ENCODE measurements at places on chromosomes 5 and 9.

GRCh38 chr5:149682532-149683075, 47.5 kb upstream of the PPARGC1B start:
- DNase-seq, result no peak

- DNase-seq, result no peak
Observed at GRCh38 chr5:66609615-66610014, 13.4 kb downstream of the MAST4 start.

- no peak for DNase-seq
Observed at GRCh38 chr9:104090578-104090977, 3.5 kb upstream of the SMC2 start.

DNA sequence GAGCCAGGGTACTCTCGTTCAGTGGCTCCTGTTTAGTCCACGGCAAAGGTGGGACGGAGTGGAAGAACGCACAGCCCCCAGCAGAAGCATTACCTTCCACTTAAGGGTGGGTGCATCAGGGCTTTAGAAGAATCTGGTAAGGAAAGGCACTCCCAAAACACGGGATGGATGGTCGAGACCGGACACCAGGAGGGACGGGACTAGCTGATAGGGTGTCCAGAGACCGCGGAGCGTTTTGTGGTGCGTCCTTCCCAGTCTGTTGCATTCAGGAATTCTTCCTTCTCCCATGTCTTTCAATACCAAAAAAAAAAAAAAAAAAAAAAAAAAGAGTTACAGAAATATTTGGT, 545 bp upstream of the CTSV start:
- DNase-seq, result peak; percentile 65

DNA sequence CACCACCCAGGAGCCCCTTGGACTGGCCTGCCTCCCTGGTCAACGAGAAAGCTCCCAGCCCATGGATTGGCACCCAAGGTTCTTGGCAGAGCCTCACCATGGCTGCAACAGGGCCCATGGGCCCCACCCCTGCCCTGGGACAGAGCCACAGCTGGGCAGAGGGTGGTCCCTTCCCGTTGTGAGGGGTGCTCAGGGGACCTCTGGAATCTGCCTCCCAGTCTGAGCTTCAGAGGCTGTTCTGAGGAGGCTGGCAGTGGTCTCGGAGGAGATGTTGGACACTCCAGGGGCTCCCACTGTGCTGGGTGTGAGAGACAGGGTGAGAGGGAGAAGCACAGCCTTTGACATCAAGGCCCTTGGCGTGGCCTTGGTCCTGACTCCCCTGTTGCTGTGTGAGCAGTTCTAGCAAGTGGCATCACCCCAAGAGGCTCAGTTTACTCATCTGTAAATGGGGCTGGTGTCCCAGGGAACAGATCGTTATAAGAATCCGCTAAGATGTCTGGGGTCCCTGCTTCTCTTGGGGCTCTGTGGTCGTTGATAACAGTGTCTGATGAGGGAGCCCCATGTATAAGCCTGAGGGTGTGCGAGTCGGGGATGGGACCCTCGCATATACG, 33.0 kb downstream of the LHX3 start:
- DNase-seq, result no peak

GRCh38 chr9:135258461-135258860, 171.0 kb downstream of the OLFM1 start:
- no peak for DNase-seq

GRCh38 chr5:173873306-173873922, 14.7 kb upstream of the CPEB4 start:
- DNase-seq, result no peak

GRCh38 chr5:135867599-135867998, 28.0 kb downstream of the IL9 start:
- DNase-seq, result no peak

GRCh38 chr9:117268847-117269446, 145.9 kb downstream of the ASTN2 start:
- no peak for DNase-seq

DNA sequence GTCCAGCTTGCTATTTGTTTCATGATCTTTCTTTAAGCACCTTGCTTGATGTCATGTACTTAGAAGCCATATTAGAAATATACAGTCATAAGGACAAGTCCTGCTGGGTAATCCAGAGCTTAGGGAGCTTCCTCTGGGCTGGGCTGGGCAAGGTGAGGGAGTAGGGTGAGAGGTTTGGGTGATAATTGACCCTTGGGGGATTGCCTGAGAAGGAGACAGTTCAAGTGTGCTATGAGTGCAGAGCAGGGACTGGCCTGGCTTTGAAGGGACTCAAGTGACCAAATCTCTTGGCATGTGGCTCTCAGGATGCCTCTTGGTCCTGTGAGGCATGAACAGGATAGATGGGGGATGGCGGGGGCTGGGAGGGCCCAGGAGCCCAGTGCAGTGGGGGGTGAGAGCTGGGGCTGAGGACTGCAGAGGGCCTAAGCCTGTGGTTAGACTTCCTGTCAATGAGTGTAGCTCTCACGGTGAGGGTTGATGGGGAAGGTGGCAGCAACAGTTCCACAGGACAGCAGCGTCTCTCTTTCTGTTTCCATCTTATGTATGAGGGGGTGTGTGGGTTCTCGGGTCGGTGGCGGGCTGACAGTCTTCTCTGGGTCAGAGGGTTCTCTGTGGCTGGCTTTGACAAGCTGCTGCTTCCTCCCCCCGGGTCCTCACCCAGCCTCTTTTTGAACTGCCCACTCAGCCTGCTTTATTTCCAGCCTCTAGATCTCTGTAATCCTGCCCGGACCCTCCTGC, 53.5 kb downstream of the RGS3 start:
- DNase-seq, result no peak

DNA sequence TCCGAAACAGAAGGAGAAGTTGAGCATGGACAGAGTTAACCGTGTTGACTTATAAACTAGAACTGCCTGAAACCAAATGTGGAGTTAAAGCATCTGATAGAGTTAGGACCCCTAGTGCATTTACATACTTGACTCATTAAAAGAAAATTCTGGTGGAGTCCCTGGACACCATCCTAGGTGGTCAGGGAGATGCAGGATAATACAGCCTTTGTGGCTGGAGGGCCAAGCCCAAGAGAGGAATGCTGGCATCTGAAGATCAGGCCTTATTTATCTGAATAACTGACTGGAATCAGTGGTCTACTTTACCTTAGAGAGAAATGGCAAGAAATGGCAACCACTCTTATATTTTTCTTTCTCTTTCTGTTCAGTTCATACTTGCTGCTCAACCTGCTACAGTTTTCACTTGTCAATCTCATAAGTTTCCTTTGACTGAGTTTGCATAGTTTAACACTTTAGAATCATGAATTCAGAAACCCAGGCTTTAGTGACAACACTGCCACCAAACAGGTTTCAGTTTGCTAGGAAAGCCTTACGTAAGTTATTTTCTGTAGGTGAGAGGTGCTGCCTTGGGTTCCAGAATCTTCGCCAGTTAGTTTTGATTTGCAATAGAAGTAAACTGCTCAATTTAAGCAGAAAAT, 10.2 kb downstream of the CMYA5 start:
- DNase-seq, result no peak

DNA sequence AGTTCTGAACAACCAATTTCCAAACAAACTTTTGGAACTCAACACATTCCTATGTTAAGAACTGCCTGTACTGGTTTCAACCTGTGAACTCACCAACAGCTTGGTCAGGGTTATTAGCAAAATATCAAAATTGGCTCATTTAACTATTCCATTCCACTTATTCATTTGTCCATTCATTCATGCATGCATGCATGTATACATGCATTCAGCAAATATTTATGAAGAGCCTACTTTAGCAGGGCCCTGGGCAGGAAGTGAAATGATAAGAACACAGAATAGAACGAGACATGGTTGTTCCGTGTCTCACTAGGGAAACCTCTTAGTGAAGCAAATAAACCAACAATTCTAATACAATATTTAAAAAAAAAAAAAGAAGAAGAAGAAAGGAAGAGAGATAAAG, 107.4 kb downstream of the GLIS3 start:
- no peak for DNase-seq

DNA sequence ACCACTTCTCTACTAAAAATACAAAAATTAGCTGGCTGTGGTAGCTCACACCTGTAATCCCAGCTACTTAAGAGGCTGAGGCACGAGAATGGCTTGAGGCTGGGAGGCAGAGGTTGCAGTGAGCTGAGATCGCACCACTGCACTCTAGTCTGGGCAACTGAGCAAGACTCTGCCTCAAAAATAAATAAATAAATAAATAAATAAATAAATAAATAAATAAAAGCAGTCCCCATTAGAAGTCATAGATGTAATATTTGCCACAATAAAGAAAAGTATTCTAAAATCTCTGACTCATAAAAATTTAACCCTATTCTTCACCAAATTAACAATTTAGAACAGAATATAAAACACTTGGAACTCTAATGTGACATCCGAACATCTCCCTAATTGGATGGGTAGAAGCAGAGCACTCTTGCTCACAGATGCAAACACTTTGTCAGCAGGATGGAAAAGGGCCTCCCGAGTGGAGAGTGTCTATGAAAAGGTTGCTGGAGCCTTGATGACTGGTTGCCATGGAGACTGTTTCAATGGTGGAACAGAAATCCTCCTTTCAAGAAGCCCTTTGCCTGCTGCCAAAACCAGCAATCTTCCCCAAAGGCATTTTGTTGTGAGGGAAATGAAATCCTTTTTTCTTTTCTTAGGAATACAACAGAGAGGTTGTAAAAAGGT, 38.9 kb upstream of the TRAF1 start:
- no peak for DNase-seq

- DNase-seq, result no peak
Observed at GRCh38 chr9:36976371-36977030, 57.6 kb downstream of the PAX5 start.

- DNase-seq, result no peak
Observed at GRCh38 chr5:146112476-146112875, 7.1 kb upstream of the PLAC8L1 start.

GRCh38 chr5:121704291-121704690, 147.4 kb upstream of the FTMT start:
- no peak for DNase-seq

- peak; percentile 75 for DNase-seq
Observed at GRCh38 chr9:112112519-112112918, 62.6 kb downstream of the SUSD1 start.

- DNase-seq, result peak; percentile 10
Observed at GRCh38 chr5:140925806-140926442, at the start of gene PCDHAC1. Gene PCDHAC1 (plus strand): TSS chr5:140926299. CDS start chr5:140926893, 594 bp downstream.

DNA sequence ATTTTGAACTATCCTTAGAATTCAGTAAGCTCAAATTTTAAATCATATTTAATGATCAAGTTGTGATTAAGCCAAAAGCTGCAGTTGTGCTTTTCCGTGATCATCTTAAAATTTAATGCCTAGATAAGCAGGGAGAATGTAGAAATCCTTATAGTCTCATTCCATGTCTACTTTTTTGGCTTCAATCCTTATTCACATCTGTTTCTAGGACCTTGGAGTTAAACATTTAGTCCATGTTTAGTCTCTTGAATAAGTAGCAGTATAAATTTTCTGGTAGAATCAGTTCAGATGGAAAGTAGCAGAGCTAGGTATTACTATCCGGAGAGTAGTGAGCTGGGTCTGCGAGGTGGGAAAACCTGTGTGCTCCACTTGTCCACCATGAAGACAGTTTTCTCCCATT, 59.3 kb upstream of the RIOK2 start:
- DNase-seq, result no peak

- no peak for DNase-seq
Observed at GRCh38 chr5:171549274-171549673, 129.8 kb downstream of the FGF18 start.

GRCh38 chr9:1490341-1491232, 440.4 kb downstream of the DMRT2 start:
- DNase-seq, result no peak

DNA sequence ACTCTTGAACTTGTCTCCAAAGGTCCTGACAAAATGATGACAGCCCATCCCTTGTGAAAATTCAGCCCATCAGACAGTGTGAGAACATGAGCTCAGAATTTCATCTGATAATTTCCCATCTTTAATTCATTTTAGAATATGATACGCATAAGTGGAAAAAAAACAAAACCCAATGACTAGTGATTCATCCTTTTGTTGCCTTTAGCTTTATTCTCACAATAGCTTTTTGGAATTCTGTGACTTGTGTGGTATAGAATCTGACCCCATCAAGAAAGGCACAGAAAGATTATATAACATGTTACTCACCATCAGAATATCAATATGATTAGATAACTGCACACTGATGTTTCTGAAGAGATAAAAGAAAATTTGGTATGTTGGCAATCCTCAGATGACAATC, 16.1 kb upstream of the TMED7 start:
- no peak for DNase-seq

- peak; percentile 52 for DNase-seq
Observed at GRCh38 chr9:81499021-81499454, 190.3 kb downstream of the TLE1 start.

DNA sequence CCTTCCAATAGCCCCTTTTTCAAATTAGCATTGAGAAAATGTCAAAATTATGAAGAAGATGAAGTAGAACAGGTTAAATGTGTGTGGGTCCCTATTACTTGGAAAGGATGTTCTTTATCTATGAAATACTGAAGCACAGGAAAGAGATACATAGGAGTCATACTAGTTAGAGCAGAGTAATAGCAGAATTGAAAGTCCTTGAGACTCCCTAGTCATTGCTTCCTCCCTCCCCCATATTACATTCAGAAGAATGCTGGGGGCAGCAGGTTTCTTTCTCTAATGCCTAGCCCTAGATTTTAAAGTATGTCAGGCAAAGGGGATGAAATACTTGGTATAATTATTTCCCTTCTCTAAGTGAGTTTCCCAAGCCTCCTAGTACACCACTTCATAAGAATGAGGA, 4.4 kb downstream of the ZCCHC9 start:
- DNase-seq, result no peak

- DNase-seq, result peak; percentile 34
Observed at GRCh38 chr5:2695200-2695891, 56.1 kb downstream of the IRX2 start.

- no peak for DNase-seq
Observed at GRCh38 chr5:3335301-3335700, 260.3 kb upstream of the IRX1 start.

DNA sequence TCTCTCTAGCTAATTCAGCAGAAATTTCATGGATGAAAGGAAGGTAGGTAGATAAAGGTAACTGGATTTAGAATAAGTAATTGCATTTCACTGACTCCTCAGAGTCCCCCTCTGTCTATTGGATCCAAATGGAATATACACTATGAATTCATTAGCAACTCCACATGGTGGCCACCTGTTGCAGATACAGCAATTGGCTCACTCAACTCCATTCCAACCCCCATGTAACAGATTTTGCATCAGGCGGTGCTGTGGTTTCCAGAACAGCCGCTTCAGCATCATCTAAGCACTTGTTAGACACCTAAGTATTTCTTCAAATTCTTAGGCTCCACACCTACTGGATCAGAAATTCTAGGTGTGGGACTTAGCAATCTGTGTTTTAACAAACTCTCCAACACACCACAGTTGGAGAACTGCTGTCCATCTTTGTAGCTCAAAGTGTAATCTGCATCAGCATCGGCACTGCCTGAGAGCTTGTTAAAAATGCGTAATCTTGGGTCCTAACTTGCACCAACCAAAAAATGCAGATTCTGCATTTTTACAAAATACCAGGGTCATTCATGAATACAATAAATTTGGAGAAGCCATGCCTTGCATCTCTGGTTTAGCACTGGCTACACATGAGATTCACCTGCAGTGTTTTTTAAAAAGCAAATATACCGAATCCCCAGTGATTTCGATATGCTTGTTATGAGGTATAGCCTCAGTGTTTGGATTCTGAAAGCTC, 413.8 kb upstream of the CD180 start:
- DNase-seq, result no peak
